ENCODE measurements at places on chromosomes 13 and 19. TPM values are rescaled to one million over a fixed set of nuclear protein-coding genes. Genes with fewer than 3 reads are reported as not detected.

The IL17D gene
- total RNA-seq: 1.5 TPM

The CALR gene
- total RNA-seq: 508 TPM

The CYP4F2 gene
- 0.14 TPM for total RNA-seq

The WTIP gene
- 30.1 TPM for total RNA-seq

Data from A549 treated with GW870086 at 1 μM for 4 hours (cell line).